Activated CD4-positive, alpha-beta T cell treated with anti-CD3 and anti-CD28 coated beads for 4 hours (primary cell): ENCODE measurements at places on chromosomes 2 and 18.

DNA sequence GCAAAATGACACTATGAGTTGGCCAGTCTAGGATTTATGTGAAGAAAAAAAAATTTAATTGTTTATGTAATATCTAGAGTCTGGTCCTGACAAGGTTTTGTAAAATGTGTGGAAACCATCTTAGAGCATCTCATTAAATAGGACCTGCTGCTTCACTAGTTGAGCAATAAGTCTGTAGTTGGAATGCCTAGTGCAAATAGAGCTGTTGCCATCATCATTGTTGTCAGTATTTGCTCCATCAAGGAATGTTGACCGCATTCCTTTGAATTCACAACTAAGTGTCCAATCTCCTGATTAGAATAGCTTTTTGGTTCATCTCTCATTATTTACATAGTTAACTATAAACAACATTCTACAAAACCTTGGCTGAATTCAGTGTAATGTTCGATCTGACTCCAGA is 32.2 kb upstream of the RPE start:
- no peak for DNase-seq

GRCh38 chr18:42574871-42575270 is 540.6 kb downstream of the RIT2 start:
- DNase-seq, result no peak

DNA sequence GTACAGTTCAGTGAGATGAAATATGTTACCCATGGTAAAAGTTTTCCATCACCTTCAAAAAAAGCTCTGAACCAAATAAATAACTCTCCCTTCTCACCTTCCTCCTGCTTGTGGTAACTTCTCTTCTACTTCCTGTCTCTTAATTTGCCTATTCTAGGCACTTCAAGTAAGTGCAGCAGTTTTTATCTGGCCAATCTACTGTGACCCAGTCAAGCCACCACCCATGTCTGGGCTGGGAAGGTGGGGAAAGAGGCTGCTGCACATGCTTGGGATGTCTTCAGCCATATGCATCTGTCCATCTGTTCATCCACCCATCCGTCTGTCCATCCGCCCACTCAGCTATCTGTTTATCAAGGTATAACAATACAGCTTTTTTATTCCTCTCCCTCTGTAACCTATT is 31.6 kb downstream of the ZNF532 start:
- no peak for DNase-seq

DNA sequence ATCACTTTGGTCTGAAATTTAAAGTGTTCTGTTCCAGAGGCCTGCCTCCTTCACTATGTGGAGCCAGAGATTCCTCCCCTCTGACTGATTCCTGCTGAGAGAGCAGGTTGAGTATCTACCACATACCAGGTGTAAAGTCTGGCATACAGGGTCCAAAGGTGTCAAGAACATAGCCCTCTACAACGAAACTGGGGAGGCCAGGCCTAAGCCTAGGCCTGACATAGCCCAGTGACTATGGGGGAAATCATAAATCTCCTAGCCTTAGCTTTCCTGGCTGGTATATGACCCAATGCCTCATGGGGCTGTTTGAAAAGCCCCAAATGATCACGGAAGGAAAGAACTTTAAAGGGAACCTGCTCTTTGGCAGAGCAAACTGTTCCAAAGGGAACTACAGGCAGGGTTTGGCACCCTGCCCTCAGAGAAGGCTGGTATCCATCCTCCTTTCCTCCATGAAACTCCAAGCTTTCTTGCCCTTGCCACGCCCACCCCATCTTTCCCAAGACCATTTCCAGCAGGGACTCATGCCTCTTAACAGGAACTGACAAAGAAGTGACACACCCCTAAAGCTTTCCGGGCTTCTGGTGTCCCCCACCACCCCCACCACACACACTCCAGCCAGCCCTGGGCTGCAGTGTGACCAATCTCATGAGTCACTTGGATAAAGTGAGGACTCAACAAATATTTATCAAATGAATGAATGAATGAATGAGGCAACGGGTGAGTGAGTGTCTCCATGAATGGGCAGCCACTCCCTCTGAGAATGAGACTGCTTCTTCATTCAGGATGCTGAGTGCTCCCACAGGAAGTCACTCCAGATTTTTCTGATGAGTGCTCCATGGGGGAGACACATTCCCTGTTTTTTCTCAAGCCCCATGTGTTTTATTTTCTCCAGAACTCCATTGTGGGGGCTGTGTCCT is 114.5 kb upstream of the STPG4 start:
- no peak for DNase-seq
